ENCODE measurements at places on chromosomes 12 and 14.
A peak's percentile ranks its signal among the peaks of the same experiment; 100 is the strongest.

GRCh38 chr14:76940021-76940760 lies 88.3 kb downstream of the IRF2BPL start:
- no peak for DNase-seq

- no peak for DNase-seq
Measured at GRCh38 chr12:54590978-54591591, 2.6 kb upstream of the PPP1R1A start.

DNA sequence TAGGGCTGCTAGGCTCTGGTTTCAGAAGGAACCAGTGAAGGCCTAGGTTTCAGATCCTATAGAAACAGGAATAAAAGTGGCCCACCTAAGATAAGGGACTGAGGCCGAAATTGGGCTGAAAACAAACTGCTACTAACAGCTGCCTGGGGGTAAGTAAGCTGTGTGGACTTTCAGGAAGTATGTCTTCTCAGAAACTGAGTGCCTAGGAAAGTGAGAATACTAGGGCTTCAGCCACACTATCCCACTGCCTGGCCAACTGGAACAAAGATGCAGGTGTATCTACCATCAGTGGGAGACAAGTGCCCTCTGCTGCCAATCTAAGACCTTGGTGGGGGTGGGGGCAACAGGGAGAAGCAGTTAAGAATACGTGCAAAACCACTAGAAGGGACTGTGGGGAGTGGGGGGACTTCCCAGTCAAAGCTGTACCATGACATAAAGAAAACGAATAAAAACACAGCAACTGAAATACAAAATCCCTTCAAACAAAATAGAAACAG lies 82.5 kb downstream of the MED13L start:
- peak; percentile 17 for DNase-seq

DNA sequence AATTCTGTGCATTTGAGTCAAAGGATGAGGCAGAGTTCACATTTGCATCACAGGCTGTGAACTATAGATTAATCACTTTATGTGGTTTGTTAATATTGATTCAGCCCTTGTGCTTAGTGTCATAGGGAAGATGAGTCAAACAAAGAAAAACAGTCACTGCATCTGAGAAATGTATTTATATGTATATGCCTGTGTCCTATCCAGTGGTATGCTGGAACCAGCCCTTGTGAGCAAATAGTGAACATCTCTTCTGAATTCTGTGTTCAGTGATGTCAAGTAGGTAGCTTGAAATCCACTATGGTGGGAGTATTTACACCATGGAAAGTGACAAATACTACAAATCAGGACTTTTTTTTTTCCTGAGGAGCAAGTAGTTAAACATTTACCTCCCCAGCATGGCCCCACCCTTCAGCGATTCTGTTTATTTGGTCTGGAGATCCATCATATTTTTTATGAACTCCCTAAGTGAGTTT lies 128.5 kb downstream of the HMGA2 start:
- DNase-seq, result no peak

DNA sequence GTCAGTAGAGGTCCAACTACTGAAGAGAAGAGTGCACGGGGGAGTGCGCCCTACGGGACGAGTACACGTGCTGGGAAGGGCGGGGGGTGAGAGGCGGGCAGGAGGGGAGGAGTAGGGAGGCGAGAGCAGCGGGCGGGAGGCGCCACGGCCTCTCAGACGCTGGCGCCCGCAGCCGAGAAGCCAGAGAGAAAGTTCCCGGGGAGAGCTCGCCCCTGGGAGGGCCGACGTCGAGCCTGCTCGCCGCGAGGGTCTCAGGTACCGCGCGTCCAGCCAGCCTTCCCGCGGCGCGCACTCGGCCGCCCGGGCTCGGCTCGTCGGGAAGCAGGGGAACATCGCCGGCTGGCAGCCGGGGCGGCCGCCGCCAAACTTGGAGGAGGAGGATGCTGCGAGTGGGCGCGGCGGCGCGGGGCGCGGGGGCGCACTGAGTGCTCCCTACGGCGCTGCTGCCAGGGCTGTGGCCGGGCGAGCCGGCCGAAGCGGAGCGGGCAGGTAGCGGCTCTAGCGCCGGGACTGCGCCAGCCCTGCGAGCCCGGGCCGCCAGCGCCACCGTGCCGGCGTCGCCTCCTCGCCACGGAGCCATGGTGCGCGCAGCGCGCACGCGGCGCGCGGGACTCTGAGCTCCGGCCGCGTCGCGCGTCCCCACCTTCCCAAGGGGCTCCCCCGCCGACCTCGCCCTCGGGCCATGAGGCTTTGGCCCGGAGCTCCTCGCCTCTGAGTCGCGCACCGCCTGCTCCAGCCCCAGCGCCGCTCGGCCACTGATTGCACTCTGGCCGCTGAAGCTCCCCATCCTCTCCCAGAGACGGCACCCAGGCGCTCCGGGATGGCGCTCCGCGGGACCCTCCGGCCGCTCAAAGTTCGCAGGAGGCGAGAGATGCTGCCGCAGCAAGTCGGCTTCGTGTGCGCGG lies at the start of gene SLC24A4:
Gene SLC24A4 (plus strand): TSS at position 155 of the 905 bp plus-strand sequence. CDS start 666 bp downstream, at position 821.
- no peak for DNase-seq

- DNase-seq, result no peak
Measured at GRCh38 chr14:78534141-78534540, 364.0 kb downstream of the NRXN3 start.

GRCh38 chr12:7197841-7198240 lies 8.4 kb downstream of the PEX5 start:
- no peak for DNase-seq

GRCh38 chr12:29858270-29858786 lies 74.6 kb upstream of the TMTC1 start:
- no peak for DNase-seq

- no peak for DNase-seq
Measured at GRCh38 chr14:53529519-53529918, 376.4 kb upstream of the DDHD1 start.

DNA sequence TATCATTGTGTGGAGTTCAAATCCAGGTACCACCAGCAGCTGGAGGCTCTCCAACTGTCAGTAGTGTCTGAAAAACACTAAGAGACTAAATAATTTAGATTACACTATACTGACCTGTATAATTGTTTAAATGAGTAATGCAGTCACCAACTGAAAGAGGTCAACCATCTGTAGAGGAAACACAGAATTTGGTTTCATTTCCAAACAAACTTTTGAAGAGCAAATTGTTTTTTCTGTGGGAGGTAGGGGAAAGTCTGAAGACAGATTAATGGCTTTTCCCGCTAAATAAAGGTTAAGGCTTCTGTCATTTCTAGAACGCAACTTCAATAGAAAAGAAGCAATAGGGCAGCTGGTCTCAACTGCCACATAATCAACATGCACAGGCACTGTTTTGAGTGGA lies 462.6 kb downstream of the PRKD1 start:
- DNase-seq, result no peak

DNA sequence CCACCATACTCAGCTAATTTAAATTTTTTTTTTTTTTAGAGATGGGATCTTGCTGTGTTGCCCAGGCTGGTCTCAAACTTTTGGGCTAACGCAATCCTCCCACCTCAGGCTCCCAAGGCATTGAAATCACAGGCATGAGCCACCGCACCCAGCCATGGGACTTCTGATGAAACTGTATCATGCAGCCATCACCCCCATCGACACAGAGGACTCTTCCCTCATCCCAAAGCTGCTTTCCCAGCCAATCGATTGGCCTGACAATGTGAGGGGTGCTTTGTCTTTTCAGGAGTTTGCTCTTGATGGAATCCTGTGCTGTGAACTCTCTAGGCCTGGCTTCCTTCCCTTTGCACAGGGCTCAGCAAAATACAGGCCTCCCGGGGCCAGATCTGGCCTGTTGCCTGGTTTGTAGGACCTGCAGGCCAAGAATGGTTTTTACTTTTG lies 59.6 kb upstream of the NCOR2 start:
- no peak for DNase-seq

DNA sequence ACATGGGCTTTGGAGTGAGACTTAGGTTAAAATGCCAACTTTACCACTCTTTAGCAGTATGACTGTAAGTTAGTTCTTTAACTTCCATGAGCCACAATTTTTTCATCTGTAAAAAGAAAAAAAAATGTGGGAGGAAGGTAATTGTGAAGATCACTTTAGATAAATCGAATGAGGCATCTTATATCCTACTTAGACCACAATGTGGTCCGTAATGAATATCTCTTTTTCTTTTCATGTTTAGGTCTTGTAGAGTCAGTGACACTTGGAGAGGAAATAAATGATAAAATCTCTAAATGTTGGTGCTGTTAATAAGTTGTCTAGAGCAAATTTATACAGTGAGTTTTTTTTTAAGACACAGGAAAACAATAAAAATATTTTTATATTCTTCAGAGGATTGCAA lies 34.3 kb downstream of the RGS6 start:
- no peak for DNase-seq

- no peak for DNase-seq
Measured at GRCh38 chr14:43853541-43853940, 653.5 kb downstream of the FSCB start.

DNA sequence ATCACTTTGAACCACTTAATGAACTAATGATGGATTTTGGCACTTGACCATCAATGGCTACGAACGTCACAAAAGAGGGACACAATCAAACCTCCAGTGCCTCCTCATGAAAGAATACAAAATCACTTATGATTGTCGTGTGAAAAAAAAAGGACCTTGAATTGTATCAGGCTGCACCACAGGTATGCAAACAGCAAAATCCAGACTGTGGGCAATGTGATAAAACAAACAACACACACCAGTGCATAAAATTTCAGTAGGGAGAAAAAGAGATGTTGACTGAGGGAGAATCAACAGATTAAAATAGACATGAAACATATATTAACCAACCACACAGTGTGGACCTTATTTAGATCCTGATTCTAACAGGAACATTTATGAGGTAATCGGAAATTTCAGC lies 2.6 kb downstream of the TSPAN8 start:
- DNase-seq, result no peak

- no peak for DNase-seq
Measured at GRCh38 chr14:39957290-39957689, 525.1 kb upstream of the FBXO33 start.

GRCh38 chr14:59202031-59202430 lies 13.6 kb downstream of the DAAM1 start:
- DNase-seq, result no peak

GRCh38 chr12:131828671-131829355 lies 620 bp downstream of the MMP17 start:
- DNase-seq, result no peak

GRCh38 chr12:46108721-46109120 lies 118.3 kb upstream of the SCAF11 start:
- no peak for DNase-seq

- DNase-seq, result no peak
Measured at GRCh38 chr12:57615637-57616036, 4.4 kb downstream of the ARHGEF25 start.

- no peak for DNase-seq
Measured at GRCh38 chr14:99658218-99658845, 13.4 kb downstream of the HHIPL1 start.

- DNase-seq, result no peak
Measured at GRCh38 chr14:90281756-90282155, 25.4 kb downstream of the PSMC1 start.

DNA sequence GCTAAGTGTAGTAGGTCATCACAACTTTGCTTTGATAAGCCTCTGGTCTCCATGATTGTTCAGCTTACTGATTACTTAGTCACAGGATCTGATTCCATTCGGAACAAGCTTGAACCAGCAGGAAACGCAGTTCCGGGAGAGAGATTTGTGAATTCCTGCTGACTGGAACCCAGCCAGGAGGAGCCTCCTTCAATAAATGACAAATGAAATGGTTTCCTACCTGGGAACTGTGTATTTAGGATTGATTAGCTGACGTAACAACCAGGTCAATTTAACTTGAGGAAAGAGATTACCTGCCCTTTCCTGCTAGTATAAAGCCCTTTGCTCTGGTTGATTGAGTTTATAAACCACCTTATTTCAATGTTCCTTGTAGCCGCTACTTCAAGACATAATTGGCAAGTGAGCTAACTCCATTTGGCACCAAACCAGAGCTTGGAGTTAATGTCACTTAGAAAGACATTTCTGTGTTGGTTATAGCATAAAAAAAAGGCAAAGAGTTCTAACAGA lies 35.1 kb upstream of the KCNH3 start:
- no peak for DNase-seq

DNA sequence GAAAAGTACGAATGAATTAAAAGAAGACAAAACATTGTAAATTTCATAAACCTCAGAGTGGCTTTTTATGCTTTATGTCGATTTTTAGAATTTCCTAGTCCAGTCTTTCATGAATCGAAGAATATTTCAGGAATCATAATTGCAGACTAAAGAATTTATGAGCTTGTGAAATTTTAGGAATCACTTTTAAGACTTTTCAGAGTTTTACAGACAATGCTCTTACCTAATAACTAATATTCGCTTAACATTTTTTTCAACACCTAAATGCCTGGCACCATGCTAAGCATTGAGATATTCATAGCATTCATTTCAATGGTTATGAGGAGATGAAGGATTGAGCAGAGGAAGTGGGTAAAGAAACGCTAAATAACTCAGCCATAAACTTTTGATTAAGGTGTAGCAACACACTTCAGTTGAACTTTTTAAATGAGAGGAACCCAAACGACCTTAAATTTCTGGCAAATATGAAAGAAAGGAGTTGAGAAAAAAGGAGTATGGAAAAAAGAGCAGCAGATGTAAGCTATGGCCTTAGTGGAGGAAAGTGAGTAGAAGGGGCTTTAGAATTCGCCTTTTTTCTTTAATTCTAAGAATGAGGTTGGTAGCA lies 739 bp upstream of the USP44 start:
- DNase-seq, result no peak

GRCh38 chr12:112178796-112179195 lies 53.4 kb downstream of the TRAFD1 start:
- DNase-seq, result no peak

GRCh38 chr12:113469949-113470743 lies 1.5 kb downstream of the LHX5 start:
- no peak for DNase-seq

- DNase-seq, result no peak
Measured at GRCh38 chr14:36658123-36659009, 3.3 kb upstream of the PAX9 start.

DNA sequence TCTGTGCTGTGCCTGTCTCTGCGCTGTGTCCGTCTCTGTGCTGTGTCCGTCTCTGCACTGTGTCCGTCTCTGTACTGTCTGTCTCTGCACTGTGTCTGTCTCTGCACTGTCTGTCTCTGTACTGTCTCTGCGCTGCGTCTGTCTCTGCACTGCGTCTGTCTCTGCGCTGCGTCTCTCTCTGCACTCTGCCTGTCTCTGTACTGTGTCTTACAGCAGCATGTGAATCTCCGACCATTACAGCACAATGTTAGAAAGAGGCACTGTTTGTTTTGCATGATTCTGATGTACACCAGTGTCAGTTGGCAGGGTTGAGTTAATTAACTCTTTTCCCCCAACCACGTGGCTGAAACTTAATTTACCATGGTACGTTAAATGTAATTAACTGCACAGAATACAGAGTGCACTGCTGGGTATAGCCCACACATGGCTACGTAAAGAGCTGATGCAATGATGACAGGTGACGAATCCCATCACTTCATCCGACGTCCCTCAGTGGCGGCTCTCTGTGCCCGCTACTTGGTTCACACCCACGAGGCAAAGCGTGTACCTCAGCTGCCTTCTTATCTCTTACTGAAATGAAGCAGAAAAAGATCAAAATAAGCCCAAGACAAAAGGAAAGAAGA lies 127.7 kb upstream of the SFSWAP start:
- DNase-seq, result no peak

All from stimulated activated CD8-positive, alpha-beta memory T cell treated with anti-CD3 and anti-CD28 coated beads, Interleukin-12 subunit alpha, Interleukin-12 subunit beta, amount 100 ng/mL, for 4 hours (primary cell).